Thymus (tissue), 14 donors: ENCODE measurements at places on chromosomes 5 and 9. TPM values are rescaled to one million over a fixed set of nuclear protein-coding genes. Genes with fewer than 3 reads are reported as not detected.

Gene CMBL
- total RNA-seq, result 1.9 TPM

Gene AP3B1
- total RNA-seq, result 38.3 TPM

Gene REEP2
- 1.6 TPM for total RNA-seq

Gene C7
- 17.2 TPM for total RNA-seq

Gene DMRT3
- total RNA-seq, result 0.05 TPM
